ENCODE measurements at places on chromosomes 4 and X.

- no peak for DNase-seq
Observed at GRCh38 chr4:113288696-113289095, 239.2 kb downstream of the ANK2 start.

- DNase-seq, result no peak
Observed at GRCh38 chr4:41748074-41748570, 403 bp downstream of the PHOX2B start.

DNA sequence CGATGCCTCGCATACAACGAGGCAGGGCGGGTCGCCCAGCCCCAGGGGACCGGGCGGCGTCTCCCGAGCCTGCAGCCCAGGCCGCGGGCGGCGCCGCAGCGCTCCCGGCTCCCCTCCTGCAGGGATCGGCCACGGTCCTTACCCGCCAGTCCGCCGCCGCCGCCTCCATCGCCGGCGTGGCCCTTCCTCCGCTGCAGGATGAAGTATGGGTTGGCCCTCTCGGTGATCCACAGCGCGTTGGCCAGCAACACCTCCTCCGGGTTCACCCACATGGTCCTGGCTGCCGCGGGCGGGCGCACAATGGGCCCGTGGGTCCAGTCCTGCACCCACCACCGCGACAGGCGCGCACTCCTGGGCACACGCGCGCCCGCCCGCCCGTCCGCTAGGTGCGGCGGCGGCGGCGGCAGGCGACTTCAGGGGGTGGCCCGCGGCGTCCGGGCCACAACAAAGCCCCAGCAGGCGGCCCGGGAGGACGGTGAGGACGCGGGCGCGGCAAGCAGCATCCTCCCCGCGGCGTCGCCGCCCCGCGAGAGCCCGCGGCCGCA, 339 bp downstream of the TBC1D9 start:
- DNase-seq, result peak; percentile 76

DNA sequence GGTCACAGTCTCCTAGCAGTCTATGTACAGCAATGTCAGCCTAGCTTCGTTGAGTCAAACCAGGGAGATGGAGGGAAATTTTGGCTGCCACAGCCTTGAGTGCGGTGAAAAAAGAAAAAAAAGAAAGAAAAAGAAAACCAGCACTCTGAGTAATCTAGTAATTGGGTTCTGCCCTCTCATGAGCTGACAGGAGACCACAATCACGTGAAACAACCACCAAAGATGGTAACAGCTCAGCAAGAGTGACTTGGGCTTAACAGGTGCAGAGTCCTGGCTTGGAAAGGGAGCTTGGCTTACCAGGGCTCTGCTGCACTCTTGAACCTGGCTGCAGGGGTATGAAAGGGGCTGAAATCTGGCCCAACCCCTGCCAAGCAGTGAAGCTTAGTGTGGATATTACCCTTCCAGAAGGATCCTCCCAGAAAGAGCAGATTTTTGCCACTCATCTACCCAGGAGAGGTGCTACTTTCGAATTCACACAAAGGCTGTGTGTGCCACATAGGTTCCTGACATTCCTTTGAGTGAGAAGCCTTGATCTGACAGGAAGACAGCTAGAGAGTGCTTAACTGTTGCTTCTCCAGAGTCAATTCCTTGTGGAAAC, 350.3 kb downstream of the PTTG2 start:
- DNase-seq, result no peak

DNA sequence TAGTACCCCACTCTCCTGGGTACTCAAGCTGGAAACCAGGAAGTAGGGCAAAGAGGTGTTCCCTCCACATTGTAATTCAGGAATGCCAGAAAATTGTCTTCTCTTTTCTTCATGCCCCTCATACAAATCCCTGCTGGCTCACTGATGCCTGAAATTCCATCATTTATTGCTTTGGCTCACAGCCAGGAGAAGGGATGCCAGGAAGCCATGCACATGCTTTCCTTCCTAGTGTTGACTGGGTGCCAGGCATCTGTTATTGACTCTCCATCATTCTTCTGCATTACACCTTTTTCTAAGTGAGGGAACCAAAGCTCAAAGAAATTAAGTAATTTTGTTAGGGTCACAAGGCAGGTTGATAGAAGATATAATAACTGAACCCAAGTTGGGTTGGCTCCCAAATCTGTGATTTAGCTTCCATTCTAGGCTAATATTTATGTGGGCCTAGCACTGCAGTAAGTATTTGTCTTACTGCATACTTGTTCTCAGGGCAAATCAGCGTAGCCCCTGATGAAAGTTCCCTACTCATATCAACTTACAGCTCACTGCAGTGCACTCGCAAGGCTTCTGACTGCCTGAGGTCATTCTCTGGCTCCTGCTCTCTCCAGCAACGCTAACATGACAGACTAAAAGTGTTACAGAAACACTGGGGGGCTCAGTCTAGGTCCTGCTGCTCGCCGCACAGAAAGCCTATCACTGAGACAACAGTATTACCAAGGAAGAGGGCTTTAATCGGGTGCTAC, 89.0 kb downstream of the TRAPPC11 start:
- no peak for DNase-seq

- DNase-seq, result no peak
Observed at GRCh38 chr4:128818442-128818841, 8.9 kb downstream of the JADE1 start.

Measured in NCI-H1092 treated with DMSO at 0.1 percent for 48 hours (cell line).